NCI-H510A (cell line): ENCODE measurements at places on chromosomes 3 and 15.
A peak's percentile ranks its signal among the peaks of the same experiment; 100 is the strongest.

DNA sequence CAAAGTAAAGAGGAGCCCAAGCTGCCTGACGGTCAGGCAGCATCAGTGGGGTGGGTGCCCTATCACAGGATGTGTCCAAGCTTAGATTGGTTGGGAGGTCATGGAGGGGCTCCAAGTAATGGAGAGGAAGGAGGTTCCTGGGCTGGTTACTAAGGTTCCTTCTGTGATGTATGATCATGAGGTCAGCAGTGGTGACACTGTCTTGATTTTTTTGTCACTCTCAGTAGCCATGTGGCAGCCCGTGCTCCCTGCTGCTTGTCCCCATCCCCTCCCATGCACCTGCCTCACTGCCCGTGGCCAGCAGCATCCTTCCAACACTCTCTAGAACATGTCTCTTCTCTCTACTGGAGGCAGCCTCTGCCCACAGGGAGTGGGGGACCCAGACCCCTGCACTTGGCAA is 261.7 kb downstream of the TLE3 start:
- DNase-seq = no peak

DNA sequence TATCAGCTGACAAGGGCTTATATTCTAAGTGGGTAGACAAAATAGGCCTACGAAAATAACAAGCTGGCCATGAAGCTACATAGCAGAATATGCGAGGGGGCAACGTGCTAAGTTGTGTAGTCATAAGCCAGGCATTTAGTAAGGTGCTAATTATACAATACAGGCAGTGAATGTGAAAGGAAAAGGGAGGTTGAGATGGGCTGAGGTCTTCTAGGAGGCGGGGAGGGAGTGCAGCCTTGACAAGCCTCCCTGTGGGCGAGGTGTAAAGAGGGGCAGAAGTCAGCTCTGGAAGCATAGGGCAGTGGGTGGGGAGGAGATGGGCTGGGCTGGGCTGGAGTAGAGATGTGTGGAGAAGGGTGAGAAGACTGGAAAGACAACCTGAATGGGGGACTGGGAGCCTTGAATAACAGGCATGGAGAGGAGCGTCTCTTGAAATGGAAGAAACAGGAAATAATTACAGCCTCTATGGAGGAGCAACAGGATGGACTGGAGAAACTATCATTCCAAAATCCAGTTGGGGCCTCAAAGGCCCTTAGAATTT is 1.2 kb downstream of the TIGIT start:
- no peak for DNase-seq

- DNase-seq = no peak
Observed at GRCh38 chr3:181363231-181363630, 348.5 kb upstream of the SOX2 start.

- DNase-seq = no peak
Observed at GRCh38 chr15:29676961-29677402, 145.3 kb downstream of the TJP1 start.

GRCh38 chr3:184737641-184738505 is 26.0 kb upstream of the MAGEF1 start:
- DNase-seq = peak; percentile 17

GRCh38 chr3:55159711-55160110 is 231.9 kb upstream of the LRTM1 start:
- no peak for DNase-seq

GRCh38 chr3:169278667-169279066 is 384.8 kb downstream of the MECOM start:
- no peak for DNase-seq

DNA sequence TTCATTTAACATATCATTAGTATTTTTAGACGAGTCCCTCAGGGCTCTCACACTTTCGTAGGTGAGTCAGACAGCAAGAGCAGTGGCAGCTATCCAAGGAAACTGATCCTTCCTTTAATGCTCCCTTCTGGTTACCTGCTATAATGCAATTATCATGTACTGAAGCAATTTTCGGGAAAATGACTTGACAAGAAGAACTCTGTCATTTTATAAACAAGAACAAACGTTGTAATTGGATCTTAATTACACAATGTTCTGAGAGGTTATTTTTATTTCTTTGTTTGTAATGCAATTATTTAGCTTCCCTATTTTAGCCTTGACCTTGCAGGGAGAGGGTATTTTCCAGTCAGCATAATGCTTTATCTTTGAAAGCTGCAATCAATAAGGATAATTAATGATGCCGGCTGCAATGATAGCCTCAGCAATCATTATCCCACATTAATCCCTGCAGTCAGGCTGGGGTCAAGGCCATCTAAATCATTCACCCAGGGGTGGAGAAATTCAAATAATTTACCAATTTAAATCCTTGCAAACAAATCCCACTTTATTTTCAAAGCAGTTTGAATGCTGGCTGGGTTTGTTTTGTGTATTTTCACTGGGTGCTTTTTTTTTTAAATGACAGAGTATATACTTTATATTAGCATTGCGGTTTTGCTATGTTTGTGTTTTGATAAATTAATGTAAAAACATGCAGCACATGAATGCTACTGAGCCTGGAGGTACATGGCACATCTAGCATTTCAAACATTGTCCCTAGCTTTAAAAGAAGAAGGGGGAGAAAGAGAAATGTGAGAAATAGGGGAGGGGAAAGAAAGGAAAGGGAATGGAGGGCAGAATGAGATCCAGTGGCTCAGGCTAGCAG is 249.9 kb downstream of the SHOX2 start:
- no peak for DNase-seq

- no peak for DNase-seq
Observed at GRCh38 chr15:97168704-97169475, 791.6 kb upstream of the ARRDC4 start.

DNA sequence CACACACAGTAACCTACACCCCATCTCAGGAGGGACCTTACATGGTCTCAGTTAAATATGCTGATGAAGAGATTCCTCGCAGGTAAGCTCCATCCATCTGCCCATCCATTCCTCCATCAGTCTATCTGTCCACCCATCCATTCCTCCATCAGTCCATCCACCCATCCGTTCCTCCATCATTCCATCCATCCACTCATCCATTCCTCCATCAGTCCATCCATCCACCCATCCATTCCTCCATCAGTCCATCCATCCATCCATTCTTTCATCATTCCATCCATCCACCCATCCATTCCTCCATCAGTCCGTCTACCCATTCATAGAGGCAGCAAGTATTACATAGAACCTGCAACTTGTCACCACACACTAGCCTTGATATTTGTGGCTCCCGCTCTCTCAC is 77.9 kb downstream of the DNASE1L3 start:
- DNase-seq = no peak
